Activated effector memory CD4-positive, alpha-beta T cell treated with Interleukin-2 at 50 U/mL for 16 hours (primary cell): ENCODE measurements at places on chromosomes 1 and 21.

- no peak for DNase-seq
Measured at GRCh38 chr1:74637296-74637695, 36.3 kb downstream of the ERICH3 start.

GRCh38 chr1:15508700-15509487 is 15.1 kb downstream of the CASP9 start:
- DNase-seq: no peak

DNA sequence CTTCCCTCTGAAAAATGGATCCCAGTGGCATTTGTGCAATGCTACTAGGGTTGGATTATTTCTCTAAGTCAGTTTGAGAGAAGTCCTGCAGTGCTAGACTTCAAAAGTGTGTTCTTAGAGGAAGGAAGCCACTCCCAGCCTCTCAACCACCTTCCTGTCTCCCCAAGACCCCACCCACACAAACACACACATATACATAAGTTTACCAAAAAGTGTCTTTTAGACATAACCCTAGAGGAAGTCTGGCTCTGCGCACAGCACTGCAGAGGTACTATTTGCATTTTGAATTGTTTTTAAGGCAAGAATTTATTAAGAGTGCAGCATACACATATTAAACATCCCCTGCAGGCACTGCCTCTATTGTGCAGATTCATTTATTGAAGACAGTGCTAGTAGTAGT is 127.3 kb downstream of the HHIPL2 start:
- peak; percentile 39 for DNase-seq

- peak; percentile 59 for DNase-seq
Measured at GRCh38 chr1:46616277-46617107, at the start of gene MOB3C. Gene MOB3C, minus strand, starts transcription at chr1:46616811. Its CDS starts 3,490 bp downstream, at chr1:46613321.

GRCh38 chr1:95021805-95022643 is 50.7 kb downstream of the ALG14 start:
- DNase-seq: no peak
